SK-N-DZ (cell line): ENCODE measurements at places on chromosomes 4 and X.

DNA sequence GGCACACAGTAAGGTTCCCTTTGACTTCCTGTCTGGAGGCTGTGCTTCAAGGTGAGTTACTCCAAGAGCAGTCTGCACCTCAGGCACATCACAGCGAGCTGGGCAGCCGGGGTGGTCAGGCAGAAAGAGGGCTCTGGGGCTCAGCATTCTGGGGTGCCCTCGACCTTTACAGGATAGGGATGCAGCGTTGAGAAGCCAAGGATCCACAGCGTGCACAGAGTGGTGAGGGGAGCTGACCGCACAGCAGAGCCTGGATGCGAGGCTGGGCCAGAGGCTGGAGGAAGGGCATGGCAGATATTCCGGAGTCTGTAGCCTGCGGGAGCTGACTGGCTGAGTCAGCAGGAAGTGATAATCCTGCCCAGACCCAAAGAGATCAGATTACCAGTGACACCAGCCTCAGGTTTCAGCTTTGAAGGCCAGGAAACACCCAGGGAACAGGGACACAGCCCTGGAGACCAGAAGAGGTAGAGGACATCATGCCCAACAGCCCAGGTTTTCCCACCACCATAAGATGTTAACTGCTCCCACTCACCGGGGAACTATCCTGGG lies 38.4 kb upstream of the PDLIM3 start:
- DNase-seq, result peak; percentile 82

GRCh38 chrX:150508018-150508417 lies 60.4 kb upstream of the MTM1 start:
- DNase-seq, result no peak

GRCh38 chr4:37388681-37389365 lies 144.3 kb downstream of the NWD2 start:
- DNase-seq, result no peak

DNA sequence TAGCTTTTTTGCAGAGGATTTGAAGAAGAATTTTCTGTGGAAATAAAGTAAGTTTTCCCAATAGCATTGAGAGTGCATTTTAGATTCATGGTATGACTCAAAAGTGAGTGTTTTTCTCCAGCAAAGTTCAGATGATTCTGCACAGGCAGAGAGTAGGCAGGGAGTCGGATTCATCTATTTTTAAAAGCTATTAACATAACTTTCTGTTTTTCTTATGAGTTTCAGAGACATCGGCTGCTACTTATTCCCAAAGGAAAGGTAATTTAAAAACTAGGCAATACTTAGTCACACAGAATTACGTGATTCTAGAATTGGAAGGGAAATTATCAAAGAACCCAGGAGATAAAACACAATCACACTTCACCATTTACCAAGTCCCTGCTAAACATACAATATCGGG lies 4.4 kb downstream of the CCDC110 start:
- DNase-seq, result no peak

DNA sequence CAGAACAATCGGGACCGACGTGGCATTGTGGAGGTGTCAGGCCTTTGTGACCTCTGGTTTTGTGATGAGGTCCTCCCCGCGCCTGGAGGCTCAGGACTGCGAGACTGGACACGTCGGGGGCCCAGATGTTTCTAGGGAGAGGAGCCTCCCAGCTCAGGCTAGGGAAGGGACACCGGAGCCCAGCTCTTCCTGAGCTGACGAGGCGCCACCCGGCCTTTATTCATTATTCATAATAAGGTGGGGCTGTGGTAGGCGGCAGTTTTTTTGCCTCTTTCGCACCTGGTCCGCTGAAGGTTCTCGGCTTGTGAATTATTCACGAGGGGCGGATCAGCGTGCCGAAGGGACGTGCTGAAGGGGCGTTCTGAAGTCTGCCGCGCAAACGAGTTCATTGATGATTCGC lies 2.3 kb upstream of the UBA1 start:
- peak; percentile 11 for DNase-seq

GRCh38 chr4:159384632-159385031 lies 281.8 kb downstream of the RAPGEF2 start:
- DNase-seq, result no peak

GRCh38 chr4:39635023-39635422 lies 3.6 kb downstream of the SMIM14 start:
- DNase-seq, result no peak

DNA sequence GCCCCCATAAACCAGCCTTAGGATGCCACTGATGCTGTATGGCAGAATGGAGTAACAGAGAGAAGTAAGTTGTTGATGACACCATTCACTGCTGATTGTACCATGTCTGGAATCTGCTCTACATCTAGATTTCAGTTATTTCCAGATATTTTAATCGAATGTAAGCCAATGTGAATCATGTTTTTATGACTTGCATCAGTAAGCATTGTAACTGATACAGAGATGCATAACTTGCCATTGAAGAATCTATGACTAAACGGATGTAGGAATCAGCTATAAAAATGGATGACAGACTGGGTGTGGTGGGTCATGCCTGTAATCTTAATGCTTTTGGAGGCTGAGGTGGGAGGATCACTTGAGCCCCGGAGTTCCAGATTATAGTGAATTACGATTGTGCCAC lies 161.0 kb upstream of the GATB start:
- no peak for DNase-seq

- no peak for DNase-seq
Observed at GRCh38 chr4:151797131-151797530, 36.3 kb upstream of the GATB start.

GRCh38 chrX:43741843-43742573 lies 85.9 kb downstream of the MAOA start:
- DNase-seq, result no peak

- peak; percentile 14 for DNase-seq
Observed at GRCh38 chrX:110145854-110146253, 142.9 kb downstream of the TMEM164 start.

- DNase-seq, result no peak
Observed at GRCh38 chrX:135396566-135396965, 25.2 kb upstream of the SMIM10L2A start.

- DNase-seq, result no peak
Observed at GRCh38 chr4:140351093-140352075, 22.1 kb upstream of the SCOC start.

DNA sequence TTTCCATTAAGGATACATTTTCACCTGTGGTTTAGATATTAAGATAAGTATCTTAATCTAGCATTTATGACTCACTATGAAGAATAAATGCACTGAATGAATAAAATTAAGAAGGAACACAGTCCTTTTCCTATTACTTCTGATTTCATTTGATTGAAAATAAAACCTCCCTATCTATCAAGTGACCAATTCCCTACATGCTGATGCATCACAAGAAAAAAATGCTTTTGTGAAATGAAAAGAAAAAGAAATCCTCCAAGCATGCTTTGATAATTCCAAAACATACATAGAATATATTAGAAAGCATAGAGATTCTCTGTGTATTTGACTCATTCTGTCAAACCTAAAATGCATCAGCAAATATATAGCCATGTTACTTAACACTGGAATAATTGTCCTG lies 37.1 kb downstream of the PCDH10 start:
- DNase-seq, result no peak
